ENCODE measurements at places on chromosomes 6 and 20.

DNA sequence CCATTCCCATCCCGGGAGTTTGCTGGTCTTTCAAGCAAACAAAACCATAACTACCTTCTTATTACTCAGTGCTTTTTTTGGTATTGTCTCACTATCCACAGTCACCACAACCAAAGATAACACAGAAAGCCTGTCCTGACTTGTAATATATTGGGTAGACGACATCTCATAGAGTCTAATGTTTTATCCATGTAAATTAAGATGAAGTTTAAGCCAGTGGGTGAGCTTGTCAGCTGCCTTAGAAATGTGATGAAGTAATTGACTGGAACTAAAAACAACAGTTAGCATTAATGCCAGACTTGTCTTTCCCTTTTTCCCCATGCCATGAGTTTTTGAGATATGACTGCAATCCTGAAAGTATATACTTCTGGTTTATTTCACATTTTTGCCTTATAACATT, 282.7 kb upstream of the PRDM1 start:
- no peak for DNase-seq

GRCh38 chr6:33839399-33840047, 35.7 kb upstream of the MLN start:
- DNase-seq: no peak

- DNase-seq: no peak
Observed at GRCh38 chr6:151705993-151706733, 101.3 kb upstream of the ESR1 start.

- no peak for DNase-seq
Observed at GRCh38 chr6:138593909-138594757, 94.8 kb upstream of the NHSL1 start.

DNA sequence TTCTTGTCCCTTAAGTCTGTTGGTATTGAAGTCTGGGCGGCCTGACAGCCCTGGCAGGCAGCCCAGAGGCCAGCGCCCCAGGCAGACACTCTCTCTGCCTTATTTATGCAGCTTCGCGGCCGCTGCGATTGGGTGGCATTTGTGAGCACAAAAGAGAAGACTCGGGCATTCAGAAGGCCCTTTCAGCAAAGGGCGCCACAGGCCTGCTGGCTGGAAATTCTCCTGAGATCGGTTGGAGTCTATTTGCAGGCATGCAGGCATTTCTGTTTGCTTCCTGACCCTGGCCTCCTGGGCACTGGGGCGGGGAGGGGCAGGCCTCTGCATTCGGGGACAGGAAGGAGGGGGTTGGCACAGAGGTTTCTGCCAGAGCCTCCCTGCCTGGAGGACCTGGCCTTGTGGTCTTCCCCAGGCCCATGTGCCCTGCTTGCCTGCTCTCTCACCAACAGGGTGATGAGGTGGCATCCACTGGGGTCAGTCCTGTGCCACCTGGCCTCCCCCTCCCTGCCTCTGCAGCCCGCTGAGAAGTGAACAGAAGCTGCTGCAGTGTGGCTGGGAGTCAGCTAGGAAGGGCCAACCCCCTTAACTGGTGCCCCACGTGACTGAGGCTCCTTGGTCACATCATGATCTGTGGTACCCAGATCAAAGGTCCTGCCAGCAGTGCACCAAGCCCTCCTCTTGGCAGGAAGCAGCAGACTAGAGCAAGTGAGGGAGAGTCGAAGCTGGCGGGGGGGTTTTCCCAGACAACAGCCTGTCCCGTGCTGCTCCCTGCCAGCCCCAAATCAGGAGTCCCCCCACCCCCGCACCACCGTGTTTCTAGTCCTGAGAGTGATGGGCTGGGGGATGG, 16.6 kb upstream of the CCDC167 start:
- no peak for DNase-seq

DNA sequence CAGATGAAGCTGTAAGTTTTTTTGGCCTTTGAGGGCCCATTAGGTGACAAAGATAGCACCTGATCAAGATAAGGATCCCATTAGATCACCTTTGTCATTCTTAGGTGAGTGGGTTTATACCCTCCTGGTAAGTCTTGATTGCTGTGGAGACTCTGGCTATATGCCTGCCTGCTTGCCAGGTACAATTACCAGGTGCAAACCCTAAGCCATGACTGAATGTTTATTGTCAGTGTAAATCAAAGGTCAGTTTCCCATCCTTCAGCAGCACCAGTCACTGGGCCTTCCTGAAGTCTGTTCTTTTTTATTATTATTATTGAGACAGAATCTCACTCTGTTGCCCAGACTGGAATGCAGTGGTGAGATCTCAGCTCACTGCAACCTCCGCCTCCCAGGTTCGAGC, 106.4 kb upstream of the FOXO3 start:
- no peak for DNase-seq

GRCh38 chr20:40815156-40816038, 126.4 kb upstream of the MAFB start:
- DNase-seq: no peak

DNA sequence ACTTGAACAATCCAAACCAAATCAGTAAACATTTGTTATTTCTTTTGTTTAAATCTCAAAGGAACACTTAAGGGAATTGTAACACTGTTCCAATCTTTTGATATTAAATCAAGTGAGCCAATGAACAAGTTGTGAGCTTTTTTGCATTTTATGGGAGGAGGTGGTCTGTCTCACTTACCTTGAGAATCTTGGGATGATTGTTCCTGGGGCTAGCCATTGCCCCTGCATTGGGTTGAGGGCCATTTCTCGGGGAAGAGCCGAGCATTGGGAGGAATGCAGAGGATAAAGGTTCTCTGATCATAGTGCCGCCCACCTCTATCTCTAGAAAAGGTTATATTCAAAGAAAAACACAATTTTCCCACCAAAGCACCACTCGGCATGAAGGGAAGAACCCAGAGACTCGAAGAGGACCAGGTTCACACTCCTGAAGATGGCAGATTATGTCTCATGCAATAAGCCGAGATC, 13.8 kb upstream of the TFB1M start:
- no peak for DNase-seq

- DNase-seq: no peak
Observed at GRCh38 chr6:22899426-22899825, 330.1 kb downstream of the HDGFL1 start.

DNA sequence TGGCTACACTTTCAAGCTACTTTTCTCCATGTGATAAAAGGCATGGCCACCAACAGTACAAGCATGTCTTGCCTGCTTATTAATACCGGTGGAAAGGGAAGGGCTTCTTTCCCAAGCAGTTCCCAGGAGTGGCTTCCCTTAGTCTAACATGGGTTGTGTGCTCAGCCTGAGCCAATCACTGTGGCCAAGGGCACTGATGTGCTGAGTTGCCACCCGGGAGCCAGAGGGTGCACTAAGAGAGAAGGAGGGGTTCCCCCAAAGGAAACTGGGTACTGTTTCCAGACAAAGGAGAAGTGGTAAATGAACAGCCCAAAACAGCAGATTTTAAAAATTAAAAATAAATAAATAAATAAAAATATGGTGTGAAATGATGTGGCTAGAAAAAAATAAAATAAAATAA, 68.5 kb downstream of the BANF2 start:
- no peak for DNase-seq

GRCh38 chr20:23776067-23776771, 25.5 kb upstream of the CST1 start:
- no peak for DNase-seq

- no peak for DNase-seq
Observed at GRCh38 chr6:4280707-4281106, 145.3 kb upstream of the ECI2 start.

DNA sequence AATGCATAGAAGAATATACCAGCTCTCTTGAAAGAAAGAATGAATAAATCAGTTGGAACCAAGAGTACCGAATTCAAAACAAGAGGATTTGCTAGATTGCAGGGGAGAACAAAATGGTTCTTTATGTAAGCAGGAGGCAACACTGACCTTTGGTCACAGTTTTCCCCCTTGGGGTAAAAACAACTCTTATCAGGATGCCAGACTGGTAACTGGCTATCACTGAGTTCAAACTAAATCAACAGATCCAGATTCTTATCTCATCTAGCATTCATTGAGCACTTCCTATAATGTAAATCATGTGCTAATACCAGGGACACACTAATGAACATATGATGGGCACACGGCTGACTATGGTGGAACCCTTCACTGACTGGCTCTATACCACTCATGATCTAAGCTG, 4.8 kb upstream of the IL17F start:
- no peak for DNase-seq

GRCh38 chr6:53771785-53772624, 22.8 kb upstream of the LRRC1 start:
- no peak for DNase-seq

DNA sequence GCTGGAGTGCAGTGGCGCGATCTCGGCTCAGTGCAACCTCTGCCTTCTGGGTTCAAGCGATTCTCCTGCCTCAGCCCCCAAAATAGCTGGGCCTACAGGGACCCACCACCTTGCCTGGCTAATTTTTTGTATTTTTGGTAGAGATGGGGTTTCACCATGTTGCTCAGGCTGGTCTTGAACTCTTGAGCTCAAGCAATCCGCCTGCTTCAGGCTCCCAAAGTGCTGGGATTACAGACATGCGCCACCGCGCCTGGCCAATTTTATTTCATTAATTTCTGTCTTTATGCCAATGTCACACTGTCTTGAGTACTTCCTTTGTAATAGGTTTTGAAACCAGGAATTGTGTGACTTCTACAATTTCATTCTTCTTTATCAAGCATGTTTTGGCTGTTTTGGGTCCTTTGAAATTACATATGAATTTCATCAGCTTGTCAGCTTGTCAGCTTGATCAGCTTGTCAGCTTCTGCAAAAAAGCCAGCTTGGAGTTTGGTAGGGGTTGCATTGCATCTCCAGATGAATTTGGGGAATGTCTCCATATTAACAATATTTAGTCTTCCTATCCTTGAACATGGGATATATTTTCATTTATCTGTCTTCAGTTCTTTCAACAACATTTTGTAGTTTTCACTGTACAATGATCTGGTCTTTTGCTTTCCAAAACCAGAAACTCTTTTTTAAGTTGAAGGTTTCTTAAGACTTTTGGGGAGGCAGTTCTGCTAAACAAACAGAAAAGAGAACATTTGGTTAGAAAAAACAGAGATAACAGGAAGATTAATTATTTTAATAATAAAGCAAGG, 20.8 kb downstream of the ZFAND3 start:
- DNase-seq: no peak

GRCh38 chr6:112407101-112407590, 60.0 kb downstream of the RFPL4B start:
- DNase-seq: no peak

- no peak for DNase-seq
Observed at GRCh38 chr20:63884506-63885263, 10.2 kb upstream of the DNAJC5 start.

- no peak for DNase-seq
Observed at GRCh38 chr6:81621816-81622395, 130.6 kb downstream of the TENT5A start.

DNA sequence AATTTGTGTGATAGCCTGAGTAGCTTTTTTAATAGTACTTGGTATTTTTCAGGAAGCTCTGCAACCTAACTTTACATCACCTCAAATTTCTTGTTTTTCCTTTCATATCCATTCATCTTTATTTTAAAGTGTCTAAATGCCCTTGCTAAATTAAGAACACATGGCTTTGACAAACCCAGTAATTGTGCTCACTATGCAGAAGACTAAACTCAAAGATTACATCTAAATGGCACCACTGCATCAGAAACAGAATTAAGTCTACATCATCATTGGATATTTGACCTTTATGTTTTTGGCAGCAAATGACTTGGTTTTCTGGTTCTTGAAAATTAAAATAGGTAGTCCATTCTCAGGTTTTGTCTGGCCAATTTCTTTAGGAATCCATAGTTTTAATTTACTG, 69.6 kb upstream of the HDGFL1 start:
- DNase-seq: no peak

All from H1 (cell line).